ENCODE measurements at places on chromosomes 1 and 21.

GRCh38 chr21:16865632-16866031, 647.2 kb upstream of the CXADR start:
- no peaks in the 10 kb centered on the region for H3K4me1 ChIP-seq
- no peaks in the 10 kb centered on the region for H3K27me3 ChIP-seq
- DNase-seq, result no peak
- no peak overlapping the region for H3K27ac ChIP-seq

- H3K27me3 ChIP-seq, result no peaks in the 10 kb centered on the region
- H3K27ac ChIP-seq, result no peak overlapping the region
- H3K4me3 ChIP-seq, result no peak overlapping the region
- no peak for DNase-seq
These were observed 29.2 kb downstream of the EPHB2 start for GRCh38 chr1:22739648-22740385.

DNA sequence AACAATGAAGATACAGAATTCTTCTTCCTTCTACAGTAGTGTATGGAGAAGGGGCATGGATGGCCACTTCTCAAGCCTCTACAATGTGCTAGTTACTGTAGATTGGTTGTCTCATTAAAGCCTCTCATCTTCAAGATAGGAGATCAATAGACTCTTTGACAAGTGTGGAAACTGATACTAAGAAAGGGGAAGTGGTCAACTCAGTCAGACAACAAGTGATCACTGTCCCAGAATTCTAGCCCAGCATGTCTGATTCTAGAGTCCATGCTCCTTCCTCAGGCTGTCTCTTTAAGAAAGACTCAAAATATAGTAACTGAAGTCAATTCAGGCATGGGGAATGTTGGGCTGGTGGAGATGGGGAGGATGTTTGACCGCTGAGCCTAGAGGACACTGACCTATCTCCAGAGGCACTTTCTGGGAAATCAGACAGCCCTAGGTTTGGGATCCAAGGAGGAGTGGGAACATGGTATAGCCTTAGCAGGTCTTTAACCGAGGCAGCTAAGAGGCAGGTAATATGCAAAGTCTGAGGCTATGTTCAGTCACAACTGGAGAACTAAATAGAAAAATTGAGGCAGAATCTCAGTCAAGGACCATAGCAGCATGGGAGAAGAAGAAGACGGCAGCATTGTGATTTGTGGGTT, 39.3 kb upstream of the EYA3 start:
- peaks cover 10% of the 10 kb centered on the region for H3K4me1 ChIP-seq
- H3K36me3 ChIP-seq, result no peaks in the 10 kb centered on the region
- H3K27ac ChIP-seq, result peak overlapping the region; percentile 23
- H3K4me3 ChIP-seq, result no peak overlapping the region
- no peaks in the 10 kb centered on the region for H3K27me3 ChIP-seq

- DNase-seq, result no peak
- H3K4me3 ChIP-seq, result no peak overlapping the region
- H3K4me1 ChIP-seq, result peaks cover 8% of the 10 kb centered on the region
- H3K36me3 ChIP-seq, result peaks cover 99% of the 10 kb centered on the region
These were observed 26.9 kb upstream of the NKAIN1 start for GRCh38 chr1:31266547-31266946.
